ENCODE measurements at places on chromosomes 12 and 14.

DNA sequence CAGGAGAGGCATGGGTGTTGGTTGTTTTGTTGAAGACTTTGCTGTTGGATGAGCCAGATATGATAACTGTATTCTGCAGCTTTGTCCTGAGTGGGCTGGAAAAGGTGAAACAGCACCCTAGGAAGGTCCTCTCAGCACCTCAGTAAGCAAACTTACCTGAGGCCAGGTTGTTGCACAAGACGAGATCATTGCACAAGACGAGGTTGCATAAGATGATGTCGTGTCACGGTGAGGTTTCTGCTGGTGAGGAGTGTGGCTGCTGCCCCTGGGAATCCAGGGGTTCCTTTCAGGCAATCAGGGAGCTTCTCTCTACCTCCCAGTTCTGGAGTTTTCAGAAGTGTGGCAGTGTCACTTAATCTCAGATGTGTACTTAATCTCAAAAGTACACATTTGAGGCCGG, 85.6 kb downstream of the GLT1D1 start:
- no peak for DNase-seq

GRCh38 chr12:107468182-107468581, 217.4 kb upstream of the PWP1 start:
- no peak for DNase-seq

- DNase-seq: no peak
Observed at GRCh38 chr12:72277415-72277814, 5.2 kb downstream of the TRHDE start.

- DNase-seq: no peak
Observed at GRCh38 chr12:124140944-124141486, 153.9 kb upstream of the RFLNA start.

GRCh38 chr14:34322940-34323418, 139.1 kb downstream of the SPTSSA start:
- peak; percentile 62 for DNase-seq

DNA sequence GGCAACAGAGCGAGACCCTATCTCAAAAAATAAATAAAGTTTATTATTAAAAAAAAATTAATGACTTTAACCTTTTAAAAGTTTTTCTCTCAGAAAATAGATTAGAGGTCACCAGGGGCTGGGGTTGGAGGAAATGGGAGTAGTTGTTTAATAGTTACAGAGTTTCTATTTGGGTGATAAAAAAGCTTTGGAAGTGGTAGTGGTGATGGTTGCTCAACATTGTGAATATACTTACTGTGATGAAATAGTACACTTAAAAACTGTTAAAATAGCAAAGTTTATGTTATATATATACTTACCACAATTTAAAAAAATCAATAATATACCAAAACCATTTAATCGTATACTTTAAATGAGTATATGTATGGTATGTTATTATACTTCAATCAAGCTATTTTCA, 59.6 kb downstream of the ARL6IP4 start:
- no peak for DNase-seq

DNA sequence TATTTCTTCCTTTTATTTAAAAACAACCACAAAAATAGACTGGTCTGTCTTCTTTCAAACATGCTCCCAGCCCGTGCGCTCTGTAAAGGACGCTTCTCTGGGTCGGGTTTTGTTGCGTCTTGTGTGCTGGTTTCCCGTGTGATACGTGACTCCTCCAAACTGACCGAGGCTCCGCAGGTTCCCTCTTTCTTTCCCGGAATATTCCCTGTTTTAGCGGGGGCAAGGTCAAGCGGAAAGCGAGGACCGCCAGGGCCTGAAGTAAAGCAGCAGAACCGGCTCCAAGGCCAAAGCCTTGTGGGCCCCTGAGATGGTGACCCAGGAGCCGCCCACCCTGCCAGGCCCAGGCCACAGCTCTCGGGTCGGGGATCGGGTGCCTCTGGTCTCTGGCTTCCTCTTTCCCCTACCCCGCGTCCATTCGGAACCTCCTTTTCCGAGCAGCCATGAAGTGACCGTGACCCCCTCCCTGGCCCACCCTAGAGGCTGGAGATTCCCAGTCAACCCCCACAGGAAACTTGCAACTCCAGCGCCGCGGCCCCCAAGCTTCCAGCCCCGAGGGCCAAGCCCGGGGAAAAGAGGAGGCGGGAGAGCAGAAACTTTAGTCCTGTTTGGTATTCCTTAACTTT, 885 bp upstream of the HOXC10 start:
- DNase-seq: no peak

DNA sequence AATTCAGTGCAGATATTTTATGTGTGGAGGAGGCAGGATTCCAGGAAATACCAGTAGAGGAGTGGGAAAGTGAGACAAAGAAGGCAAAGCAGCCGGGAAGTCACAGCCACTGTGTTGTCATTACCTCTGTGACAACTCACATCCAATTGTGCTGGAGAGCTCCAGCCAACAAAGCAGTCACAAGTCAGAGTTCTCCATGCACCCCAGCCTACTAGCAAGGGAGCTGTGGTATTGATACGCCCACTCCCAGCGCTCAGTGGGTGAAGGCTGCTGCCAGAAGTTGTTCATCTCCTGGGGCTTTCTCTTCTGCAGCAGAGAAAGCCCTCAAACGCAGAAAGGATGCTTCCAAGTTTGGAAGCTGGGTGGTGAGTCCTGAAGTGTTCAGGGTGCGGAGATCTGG, 93.9 kb downstream of the DICER1 start:
- DNase-seq: no peak

DNA sequence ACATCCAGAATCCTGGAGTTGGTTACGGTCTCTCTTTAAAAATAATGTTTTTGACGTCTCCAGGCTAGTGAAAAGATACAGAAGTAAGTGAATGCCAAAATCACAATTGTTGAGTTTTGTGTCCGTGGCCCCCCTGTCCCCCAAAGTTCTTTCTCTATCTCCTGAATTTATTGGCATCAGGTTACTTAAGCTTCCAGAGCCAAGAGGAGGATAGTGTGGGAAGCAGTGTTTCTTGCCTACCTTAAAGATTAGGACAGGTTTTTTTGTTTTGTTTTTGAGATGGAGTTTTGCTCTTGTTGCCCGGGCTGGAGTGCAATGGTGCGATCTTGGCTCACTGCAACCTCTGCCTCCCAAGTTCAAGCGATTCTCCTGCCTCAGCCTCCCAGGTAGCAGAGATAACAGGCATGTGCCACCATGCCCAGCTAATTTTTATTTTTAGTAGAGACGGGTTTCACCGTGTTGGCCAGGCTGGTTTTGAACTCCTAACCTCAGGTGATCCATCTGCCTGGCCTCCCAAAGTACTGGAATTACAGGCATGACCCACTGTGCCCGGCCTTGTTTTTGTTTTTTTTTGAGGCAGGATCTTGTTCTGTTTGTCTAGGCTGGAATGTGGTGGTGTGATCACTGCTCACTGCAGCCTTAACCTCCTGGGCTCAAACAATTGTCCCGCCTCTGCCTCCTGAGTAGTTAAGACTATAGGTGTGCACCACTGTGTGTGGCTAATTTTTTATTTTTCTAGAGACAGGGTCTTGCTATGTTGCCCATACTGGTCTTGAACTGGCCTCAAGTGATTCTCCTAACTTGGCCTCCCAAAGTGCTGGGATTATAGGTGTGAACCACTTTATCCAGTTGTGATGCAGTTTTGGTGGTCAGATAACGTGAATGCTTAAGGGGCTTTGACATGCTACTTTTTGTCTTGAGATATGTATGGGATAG, 5.4 kb downstream of the SRSF5 start:
- DNase-seq: peak; percentile 28

GRCh38 chr12:104353012-104353981, 49.8 kb downstream of the EID3 start:
- DNase-seq: peak; percentile 24

- peak; percentile 75 for DNase-seq
Observed at GRCh38 chr12:24902511-24903328, 46.2 kb downstream of the BCAT1 start.

- no peak for DNase-seq
Observed at GRCh38 chr12:104654665-104655609, 198.2 kb downstream of the CHST11 start.

DNA sequence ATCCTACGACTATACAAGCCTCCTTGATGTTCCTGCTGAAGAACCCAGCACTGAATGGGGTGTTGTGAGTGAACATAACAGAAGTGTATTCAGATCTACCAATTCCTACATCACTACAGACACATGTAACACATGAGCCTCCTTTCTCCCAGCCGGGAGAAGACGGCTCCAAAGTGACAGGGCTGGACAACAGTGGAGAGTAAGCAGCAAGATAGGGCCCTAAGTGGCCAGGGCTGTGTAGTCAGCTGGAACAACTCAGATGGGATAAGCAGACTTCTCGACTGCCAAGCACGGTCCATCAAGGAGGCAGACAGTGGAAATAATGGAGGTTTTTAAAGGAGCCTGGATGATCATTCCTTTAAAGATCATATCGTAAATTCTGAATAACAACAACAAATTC, 73.5 kb downstream of the TTC7B start:
- no peak for DNase-seq

DNA sequence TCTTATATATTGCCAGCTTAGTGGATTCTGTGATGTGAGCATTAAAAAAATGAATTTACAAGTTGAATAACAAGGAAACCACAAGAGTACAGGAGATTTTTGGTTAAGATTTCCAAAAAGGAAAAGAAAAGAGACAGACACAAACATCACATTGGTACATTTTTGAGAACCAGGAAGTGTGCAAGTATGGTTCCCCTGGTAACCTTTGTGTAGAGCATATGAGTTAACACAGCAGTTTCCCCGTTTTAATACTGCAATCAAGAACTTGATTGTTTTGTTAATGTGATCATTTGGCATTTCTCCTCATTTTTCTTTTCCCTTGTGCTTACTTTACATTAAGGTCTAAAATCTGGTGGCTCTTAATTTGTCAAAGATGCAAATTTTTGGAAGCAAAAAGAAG, 490.4 kb upstream of the ATP2B1 start:
- no peak for DNase-seq

DNA sequence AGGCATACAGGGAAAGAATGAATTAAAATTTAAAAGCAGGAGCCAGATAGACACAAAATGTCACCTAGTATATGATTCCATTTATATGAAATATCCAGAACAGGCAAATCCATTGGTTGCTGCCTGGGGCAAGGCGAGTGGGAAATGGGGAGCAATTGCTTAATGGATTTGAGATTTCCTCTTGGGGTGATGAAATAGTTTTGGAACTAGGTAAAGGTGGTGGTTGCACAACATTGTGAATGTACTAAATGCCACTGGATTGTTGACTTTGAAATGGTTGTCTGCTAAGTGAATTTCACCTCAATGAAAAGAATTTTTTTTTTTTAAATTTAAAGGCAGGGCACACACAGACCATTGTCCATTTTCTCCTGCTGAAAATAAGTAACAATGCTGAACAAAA, 61.9 kb downstream of the ABCC9 start:
- DNase-seq: no peak

DNA sequence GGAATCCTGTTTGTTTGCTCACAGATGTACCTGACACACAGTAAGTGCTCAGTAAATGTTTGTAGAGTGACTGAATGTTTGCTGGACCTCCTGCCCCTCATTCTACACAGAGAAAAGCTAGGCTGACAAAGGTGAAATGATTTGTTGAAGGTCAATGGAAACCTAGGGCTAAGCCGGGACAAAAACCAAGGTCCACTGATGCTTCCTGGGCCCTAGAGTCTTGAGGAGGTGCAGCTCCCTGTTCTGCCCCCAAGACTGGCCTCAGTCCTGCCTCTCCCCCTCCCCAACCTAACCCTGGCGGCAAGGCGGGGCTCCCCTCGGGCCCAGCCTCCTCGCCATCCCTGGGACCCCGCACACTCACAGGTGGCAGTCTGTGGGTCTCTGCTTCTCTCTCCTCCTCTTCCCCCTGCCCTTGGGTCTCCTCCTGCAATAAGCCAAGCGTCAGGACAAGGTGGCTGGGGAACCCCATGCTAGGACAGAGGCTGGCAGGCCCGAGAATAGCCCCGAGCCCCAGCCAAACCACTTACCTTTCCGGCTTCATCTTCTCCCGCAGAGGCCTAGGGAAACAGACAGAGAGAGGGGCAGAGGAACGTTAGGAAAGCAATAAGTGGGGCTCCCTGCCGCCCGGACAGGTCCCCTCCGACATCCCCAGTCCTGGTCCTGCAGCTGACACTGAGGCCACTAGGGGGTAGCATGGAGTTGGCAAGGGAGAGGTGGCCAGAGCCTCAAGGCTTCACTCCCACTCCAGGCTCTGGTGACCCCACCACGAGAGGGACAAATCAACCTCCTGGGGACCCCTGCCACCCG, 9.3 kb downstream of the PGF start:
- peak; percentile 89 for DNase-seq

DNA sequence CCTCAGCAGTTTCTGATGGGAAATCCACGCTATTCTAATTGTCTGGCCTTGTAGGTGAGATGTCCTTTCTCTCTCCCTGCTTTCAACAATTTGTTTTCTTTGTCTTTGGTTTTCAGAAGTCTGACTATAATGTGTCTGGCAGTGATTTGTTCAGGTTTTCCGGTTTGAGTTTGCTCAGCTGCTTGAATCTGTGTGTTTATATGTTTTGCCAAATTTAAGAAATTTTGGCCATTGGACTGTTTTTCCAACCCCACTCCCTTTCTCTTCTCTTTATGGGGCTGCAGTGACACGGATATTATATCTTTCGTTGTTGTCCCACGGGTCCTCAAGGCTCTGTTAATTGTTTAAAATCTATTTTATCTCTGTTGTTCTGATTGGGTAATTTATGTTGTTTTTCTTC, 105.0 kb downstream of the ADGRD1 start:
- DNase-seq: no peak

GRCh38 chr12:12502815-12503151, 59.9 kb downstream of the DUSP16 start:
- no peak for DNase-seq

DNA sequence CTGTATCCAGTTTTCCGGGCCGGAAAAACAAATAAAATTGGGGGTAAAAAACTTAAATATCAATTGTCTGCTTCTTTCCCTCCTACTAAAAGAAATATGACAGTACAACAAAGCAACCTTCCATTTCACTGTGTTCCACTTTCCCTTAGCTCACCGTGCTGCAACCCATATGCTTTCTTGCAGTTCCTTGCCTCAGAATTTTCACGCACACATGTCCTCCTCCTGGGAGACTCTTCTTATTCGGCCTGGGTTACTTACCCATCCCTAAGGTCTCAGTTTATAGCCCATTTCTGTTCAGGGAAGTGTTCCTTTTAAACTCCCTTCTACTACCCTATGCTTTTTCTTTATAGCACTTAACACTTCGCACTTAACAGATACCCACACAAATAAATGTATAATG, 4.5 kb upstream of the MAGOHB start:
- DNase-seq: no peak

GRCh38 chr12:88036353-88036965, 7.3 kb upstream of the C12orf50 start:
- no peak for DNase-seq

GRCh38 chr12:96981911-96982310, 74.9 kb downstream of the NEDD1 start:
- no peak for DNase-seq

DNA sequence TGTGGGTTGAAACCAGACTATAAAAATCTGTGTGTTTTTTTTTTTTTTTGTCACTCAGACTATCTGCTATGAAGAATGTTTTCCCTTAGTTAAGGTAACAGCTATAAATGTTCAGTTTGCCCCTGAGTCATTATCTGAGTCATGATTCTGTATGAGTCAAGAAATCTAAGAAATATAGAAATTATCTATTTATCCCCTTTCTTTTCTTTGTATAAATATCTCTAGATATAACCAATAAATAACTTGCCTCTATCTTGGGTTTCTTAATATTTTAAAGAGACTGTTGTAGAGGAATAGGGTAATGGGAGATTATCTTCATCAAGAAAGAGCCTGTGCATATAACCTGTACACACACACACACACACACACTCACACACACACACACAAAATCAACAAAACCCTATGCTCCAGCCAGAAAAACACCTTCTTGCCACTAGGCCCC, 161.7 kb upstream of the EEA1 start:
- no peak for DNase-seq

- DNase-seq: no peak
Observed at GRCh38 chr14:93591506-93591905, 160.8 kb downstream of the UNC79 start.

GRCh38 chr12:69254862-69255261, 15.5 kb downstream of the CPSF6 start:
- DNase-seq: no peak
